ENCODE measurements at places on chromosomes 11 and 22. TPM values are rescaled to one million over a fixed set of nuclear protein-coding genes. Genes with fewer than 3 reads are reported as not detected.

Gene VPS11
- 10.4 TPM for total RNA-seq

- H3K27ac ChIP-seq = no peak overlapping the region
- H3K4me1 ChIP-seq = peaks cover 11% of the 10 kb centered on the region
- H3K36me3 ChIP-seq = no peaks in the 10 kb centered on the region
- no peaks in the 10 kb centered on the region for H3K27me3 ChIP-seq
- no peak overlapping the region for H3K4me3 ChIP-seq
Measured at GRCh38 chr11:108565653-108566052, 27.9 kb downstream of the EXPH5 start.

DNA sequence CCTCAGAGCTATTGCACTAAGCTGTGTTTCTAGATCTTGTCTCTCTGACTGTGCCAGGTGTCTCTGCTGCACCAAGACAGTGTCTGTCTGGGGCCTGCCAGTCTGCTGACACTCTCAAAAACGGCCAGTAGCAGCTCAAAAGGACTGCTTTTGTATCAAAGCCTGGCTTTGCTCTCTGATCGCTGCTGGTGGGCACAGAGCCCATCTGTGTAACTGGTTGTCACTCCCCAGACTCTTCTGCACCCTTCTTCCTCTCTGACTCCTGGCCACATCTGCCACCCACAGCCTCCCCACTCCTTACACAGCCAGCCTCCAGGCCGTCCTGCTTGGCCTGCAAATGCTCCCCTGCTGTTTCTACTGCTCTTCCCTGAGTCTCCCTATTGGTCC lies 26.5 kb downstream of the MED15 start:
- no peaks in the 10 kb centered on the region for H3K27me3 ChIP-seq
- H3K27ac ChIP-seq = no peak overlapping the region
- H3K36me3 ChIP-seq = no peaks in the 10 kb centered on the region
- no peak overlapping the region for H3K4me3 ChIP-seq
- H3K4me1 ChIP-seq = peaks cover 32% of the 10 kb centered on the region

DNA sequence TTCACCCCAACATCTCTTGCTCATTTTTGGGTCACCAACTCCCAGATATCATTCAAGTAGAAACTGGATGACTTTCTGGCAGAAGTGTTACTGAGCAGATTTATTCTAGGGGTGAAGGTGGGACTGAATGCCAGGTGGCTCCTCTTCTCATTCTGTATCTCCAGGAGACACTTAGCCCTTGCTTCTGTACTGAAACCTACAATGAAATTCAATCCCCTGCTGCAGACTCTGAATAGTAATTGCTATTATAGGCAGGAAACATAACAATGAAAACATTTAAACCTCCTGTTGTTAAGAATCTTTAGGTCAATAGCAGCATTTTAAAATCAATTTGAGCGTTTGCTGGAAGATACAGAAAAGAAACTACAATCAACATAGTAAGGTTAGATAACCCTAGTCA lies 879.4 kb upstream of the TENM4 start:
- no peaks in the 10 kb centered on the region for H3K4me1 ChIP-seq
- no peaks in the 10 kb centered on the region for H3K36me3 ChIP-seq
- H3K4me3 ChIP-seq = no peak overlapping the region
- DNase-seq = no peak
- no peak overlapping the region for H3K27ac ChIP-seq

- H3K27me3 ChIP-seq = no peaks in the 10 kb centered on the region
- DNase-seq = no peak
- peak overlapping the region; percentile 99 for H3K4me3 ChIP-seq
- H3K4me1 ChIP-seq = peaks cover 11% of the 10 kb centered on the region
- peak overlapping the region; percentile 88 for H3K27ac ChIP-seq
Measured at GRCh38 chr11:6474413-6474792, 662 bp upstream of the TRIM3 start.

DNA sequence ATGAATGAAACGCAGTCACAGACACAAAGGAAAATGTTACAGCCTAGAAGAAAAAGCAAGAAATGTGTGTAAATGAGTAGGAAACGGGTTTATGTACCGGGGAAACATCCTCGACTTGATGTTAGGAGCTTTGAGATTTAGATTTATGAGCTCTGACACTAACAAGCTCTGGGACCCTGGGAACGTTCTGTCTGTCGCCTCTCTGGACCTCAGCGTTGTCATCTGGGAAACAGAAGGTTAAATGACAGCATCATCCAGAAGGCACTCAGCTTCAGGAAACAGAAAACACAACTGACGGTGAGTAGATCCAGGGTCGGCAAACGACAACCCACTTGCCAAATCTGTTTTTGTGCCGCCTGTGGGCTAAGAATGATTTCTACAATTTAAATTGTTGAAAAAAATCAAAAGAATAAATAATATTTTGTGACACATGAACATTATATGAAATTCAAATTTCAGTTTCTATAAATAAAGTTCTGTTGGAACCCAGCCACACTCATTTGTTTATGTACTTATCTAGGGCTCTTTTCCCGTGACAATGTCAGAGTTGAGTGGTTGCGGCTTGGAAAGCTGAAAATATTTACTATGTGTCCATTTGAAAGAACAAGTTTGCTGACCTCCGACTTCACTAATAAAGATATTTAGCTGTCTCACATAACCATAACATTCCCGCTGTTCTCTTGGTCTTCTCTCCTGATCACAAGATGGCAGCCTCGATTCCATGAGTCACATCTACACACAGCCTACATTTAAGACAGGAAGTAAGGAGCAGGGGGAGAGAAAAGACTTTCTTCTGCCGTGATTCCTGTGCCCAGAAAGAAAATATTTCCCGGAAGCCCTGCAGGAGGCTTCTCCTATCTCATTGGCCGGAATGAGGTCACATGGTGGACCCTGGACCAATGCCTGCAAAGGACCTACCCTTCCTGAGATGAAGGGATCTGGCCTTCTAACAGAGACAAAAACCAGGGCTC lies 47.1 kb upstream of the SYT13 start:
- H3K4me3 ChIP-seq = no peak overlapping the region
- H3K4me1 ChIP-seq = no peaks in the 10 kb centered on the region
- peaks cover 8% of the 10 kb centered on the region for H3K27me3 ChIP-seq
- no peak for DNase-seq
- H3K36me3 ChIP-seq = no peaks in the 10 kb centered on the region
- no peak overlapping the region for H3K27ac ChIP-seq

Gene CBLIF
- total RNA-seq = not detected

GRCh38 chr11:19819148-19819547 lies 106.5 kb downstream of the NAV2 start:
- no peak overlapping the region for H3K27ac ChIP-seq
- H3K36me3 ChIP-seq = no peaks in the 10 kb centered on the region
- no peak for DNase-seq
- no peak overlapping the region for H3K4me3 ChIP-seq

GRCh38 chr11:45607995-45608394 lies 57.4 kb downstream of the CHST1 start:
- H3K4me1 ChIP-seq = peaks cover 34% of the 10 kb centered on the region
- H3K36me3 ChIP-seq = no peaks in the 10 kb centered on the region
- peaks cover 18% of the 10 kb centered on the region for H3K27me3 ChIP-seq
- no peak for DNase-seq
- no peak overlapping the region for H3K27ac ChIP-seq
